ENCODE measurements at places on chromosomes 6 and 20.
A peak's percentile ranks its signal among the peaks of the same experiment; 100 is the strongest.

GRCh38 chr6:24933266-24933665 lies 2.5 kb downstream of the RIPOR2 start:
- DNase-seq: no peak

- no peak for DNase-seq
Measured at GRCh38 chr6:33898771-33899170, 95.0 kb upstream of the MLN start.

- no peak for DNase-seq
Measured at GRCh38 chr6:143965503-143966171, 42.4 kb downstream of the PLAGL1 start.

DNA sequence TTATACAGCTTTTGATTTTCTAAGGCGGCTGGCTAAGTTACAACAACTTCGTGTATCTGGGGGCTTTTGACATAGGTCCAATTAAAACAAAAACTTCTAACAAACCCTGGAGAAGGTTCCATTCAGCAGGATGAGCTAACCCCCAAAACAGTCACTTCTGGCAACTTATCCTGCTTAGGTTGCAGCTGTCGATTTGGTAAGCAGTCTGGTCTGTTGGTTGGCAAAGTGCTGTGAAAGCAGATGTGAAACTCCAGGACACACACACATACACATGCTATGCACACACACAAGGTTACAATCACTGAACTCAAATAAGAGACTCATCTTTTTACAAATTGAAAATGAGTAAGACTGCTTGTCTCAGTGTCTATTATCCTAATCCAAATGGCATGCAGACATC lies 119.0 kb upstream of the STMND1 start:
- DNase-seq: peak; percentile 71

DNA sequence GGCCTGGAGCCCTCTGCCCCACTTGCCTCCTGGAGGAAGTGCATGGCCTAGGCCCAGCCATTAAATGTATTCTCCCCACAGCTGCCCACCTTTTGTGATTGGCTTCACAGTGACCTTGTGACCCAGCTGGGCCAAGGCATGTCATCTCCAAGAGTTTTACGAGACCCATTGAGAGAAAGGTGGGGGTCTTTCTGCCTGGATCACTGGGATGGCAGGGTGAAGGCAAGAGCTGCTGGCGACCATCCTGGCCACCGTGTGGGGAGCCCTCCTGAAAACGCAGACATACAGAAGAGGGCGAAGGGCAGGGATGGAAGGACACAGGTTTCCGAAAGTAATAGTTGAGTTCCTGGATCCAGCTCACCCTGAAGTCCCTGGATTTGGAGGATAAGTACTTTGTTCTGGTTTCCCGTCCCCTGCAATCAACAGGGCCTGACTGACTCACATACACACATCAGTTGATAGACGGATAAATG lies 12.3 kb upstream of the SPO11 start:
- no peak for DNase-seq

GRCh38 chr6:31780507-31781243 lies 3.5 kb upstream of the VWA7 start:
- DNase-seq: no peak

All from left hindlimb (tissue), 1 donor.